SK-N-SH (cell line): ENCODE measurements at places on chromosomes 11 and 22. TPM values are rescaled to one million over a fixed set of nuclear protein-coding genes. Genes with fewer than 3 reads are reported as not detected.

The TMEM132A gene
- 62.2 and 66.9 TPM in 2 replicates for polyA plus RNA-seq

The FLRT1 gene
- 0.03 TPM in 2 replicates for polyA plus RNA-seq

The TCP11L1 gene
- 12.7 and 15.1 TPM in 2 replicates for polyA plus RNA-seq

The KRTAP5-7 gene
- polyA plus RNA-seq: 0.06 and 0.07 TPM in 2 replicates

The DKK3 gene
- polyA plus RNA-seq: 1,174 and 1,491 TPM in 2 replicates

The DAGLA gene
- polyA plus RNA-seq: 2.7 and 3.3 TPM in 2 replicates

The MMP13 gene
- 0.12 and 0.15 TPM in 2 replicates for polyA plus RNA-seq

The OVOL1 gene
- polyA plus RNA-seq: not detected in 2 replicates

The LYVE1 gene
- not detected in 2 replicates for polyA plus RNA-seq

The GAS2 gene
- 0.68 and 0.72 TPM in 2 replicates for polyA plus RNA-seq

The LMO2 gene
- 0.05 TPM in 2 replicates for polyA plus RNA-seq

The UPK3A gene
- not detected in 2 replicates for polyA plus RNA-seq

The NF2 gene
- 43.8 and 44.1 TPM in 2 replicates for polyA plus RNA-seq

The JHY gene
- polyA plus RNA-seq: 2.9 TPM in 2 replicates

The YAP1 gene
- polyA plus RNA-seq: 50.8 and 53.2 TPM in 2 replicates

The OR52B6 gene
- not detected in 2 replicates for polyA plus RNA-seq

The APOBEC3B gene
- polyA plus RNA-seq: not detected in 2 replicates

The FOLH1 gene
- polyA plus RNA-seq: not detected in 2 replicates

The DGCR6 gene
- polyA plus RNA-seq: 1.2 TPM in 2 replicates

The FANCF gene
- polyA plus RNA-seq: 4.3 and 4.9 TPM in 2 replicates

The MRGPRX3 gene
- not detected in 2 replicates for polyA plus RNA-seq

The APOC3 gene
- not detected in 2 replicates for polyA plus RNA-seq

The CCDC88B gene
- 2.4 and 3.4 TPM in 2 replicates for polyA plus RNA-seq

The CHADL gene
- 0.03 and 0.08 TPM in 2 replicates for polyA plus RNA-seq

The SLC37A4 gene
- 21.8 and 22.1 TPM in 2 replicates for polyA plus RNA-seq

The BEST1 gene
- 0.30 and 0.47 TPM in 2 replicates for polyA plus RNA-seq

The LMNTD2 gene
- polyA plus RNA-seq: 2.4 and 2.6 TPM in 2 replicates

The SPCS2 gene
- 47.3 and 49.1 TPM in 2 replicates for polyA plus RNA-seq

The TCN1 gene
- 0.03 TPM in 1 of 2 replicates, not detected in the other for polyA plus RNA-seq

The SUSD2 gene
- polyA plus RNA-seq: 0.76 and 0.82 TPM in 2 replicates

The LRRC10B gene
- polyA plus RNA-seq: 0.11 TPM in 1 of 2 replicates, not detected in the other

The AIFM3 gene
- polyA plus RNA-seq: 1.3 and 1.7 TPM in 2 replicates

The BBOX1 gene
- 0.02 TPM in 1 of 2 replicates, not detected in the other for polyA plus RNA-seq

The POU2AF2 gene
- polyA plus RNA-seq: 0.06 and 0.15 TPM in 2 replicates

The MRGPRX4 gene
- not detected in 2 replicates for polyA plus RNA-seq

The TNNI2 gene
- polyA plus RNA-seq: not detected in 2 replicates

The TBX1 gene
- not detected in 2 replicates for polyA plus RNA-seq

The NPTXR gene
- polyA plus RNA-seq: 1.1 and 1.2 TPM in 2 replicates

The ARRB1 gene
- 6.7 and 7.0 TPM in 2 replicates for polyA plus RNA-seq
